Dermis microvascular lymphatic vessel endothelial cell (primary cell): ENCODE measurements at places on chromosomes 16 and 17. TPM values are rescaled to one million over a fixed set of nuclear protein-coding genes. Genes with fewer than 3 reads are reported as not detected.
A peak's percentile ranks its signal among the peaks of the same experiment; 100 is the strongest.

DNA sequence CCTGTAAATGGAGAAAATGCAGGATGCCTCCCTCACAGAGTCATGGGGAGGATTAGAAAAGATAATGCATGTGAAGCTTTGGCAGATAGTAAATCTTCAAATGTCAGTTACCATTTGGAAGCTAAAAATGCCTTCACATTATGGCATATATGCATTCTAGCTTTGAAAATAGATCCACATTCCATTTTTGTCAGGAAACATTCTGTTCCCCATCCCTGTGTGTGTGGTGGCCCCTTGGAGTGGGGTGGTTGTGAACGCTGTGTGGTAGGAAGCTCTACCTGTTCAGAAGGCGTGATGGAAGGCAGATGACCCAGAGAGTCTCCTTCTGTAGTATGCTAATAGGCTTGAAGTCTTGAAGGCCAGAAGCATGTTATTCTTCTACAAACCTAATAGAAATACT is 242.0 kb downstream of the HAPSTR1 start:
- DNase-seq: no peak

DNA sequence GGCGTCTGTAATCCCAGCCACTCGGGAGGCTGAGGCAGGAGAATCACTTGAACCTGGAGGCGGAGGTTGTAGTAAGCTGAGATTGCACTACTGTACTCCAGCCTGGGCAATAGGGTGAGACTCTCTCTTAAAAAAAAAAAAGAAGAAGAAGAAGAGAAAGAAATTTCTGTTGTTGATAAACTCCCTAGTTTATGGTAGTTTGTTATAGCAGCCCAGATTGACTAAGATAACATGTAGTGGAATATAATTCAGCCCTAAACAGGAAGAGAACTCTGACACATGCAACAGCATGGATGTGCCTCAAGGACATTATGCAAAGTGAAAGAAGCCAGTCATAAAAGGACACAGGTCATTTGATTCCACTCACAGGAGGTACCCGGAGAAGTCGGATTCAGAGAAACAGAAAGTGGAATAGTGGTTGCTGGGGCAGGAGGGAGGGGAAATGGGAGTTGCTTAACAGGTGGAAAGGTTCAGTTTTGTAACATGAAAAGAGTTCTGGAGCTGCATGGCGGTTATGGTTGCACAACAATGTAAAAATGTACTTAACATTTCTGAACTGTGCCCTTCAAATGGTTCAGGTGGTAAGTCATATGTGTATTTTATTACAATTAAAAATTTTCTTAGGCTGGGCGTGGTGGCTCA is 26.0 kb upstream of the PRM1 start:
- no peak for DNase-seq

GRCh38 chr16:65634291-65634690 is 512.4 kb upstream of the CDH11 start:
- DNase-seq: no peak

DNA sequence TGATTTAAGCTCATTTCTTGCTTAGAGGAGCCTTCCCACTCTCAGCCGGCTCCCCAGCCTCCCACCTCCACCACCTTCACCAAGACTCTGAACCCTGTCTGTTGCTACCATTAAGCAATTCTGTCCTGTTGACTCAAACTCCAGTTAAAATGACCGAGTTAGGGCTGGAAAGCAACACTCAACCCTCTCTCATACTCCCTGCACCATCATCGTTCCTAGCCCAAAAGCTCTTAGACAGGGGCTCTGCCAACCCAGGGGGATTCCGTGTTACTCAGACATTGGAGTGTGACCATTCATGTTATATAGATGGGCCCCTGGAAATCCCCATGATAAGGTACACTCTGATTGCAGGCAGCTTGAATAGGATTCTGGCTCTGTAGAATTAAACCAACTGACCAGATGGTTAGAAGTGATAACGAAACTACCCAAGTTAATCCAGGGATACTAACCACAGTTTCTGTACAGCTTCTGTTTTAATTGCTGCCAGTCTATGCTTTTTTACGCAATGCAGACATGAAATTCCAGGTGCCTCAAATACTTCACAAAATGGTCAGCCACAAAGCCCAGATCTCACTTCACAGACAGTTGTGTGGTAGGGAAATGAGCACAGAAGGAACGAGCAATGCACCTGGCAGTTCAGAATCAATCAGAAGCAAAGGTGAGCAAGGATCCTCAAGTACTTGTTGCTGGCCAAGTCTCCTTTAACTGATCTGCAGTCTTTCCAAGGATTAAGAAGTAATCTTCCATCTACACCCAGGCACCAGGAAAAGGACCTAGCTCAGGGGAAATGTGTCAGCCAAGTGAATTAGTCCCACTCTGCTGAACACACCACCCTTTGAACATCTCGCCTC is 2.1 kb downstream of the SSTR2 start:
- no peak for DNase-seq

DNA sequence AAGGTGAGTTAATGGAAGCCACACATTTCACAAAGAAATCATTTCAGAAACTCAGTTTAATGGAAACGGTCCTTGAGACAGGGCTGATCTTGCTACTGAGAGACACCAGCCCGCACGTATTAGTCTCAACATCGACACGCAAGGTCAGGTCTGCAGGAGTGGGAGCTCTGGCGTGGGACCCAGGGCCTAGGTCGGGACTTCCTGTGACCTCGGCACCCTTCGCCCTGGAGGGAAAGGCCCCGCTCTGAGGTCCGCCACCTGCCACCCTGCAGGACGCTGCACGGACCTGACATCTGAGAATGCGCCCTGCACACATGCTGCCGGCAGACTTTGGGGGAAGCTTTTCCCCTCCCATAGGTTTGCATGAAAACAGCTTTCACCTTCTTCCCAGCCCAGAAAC is 59.7 kb downstream of the LMF1 start:
- no peak for DNase-seq

DNA sequence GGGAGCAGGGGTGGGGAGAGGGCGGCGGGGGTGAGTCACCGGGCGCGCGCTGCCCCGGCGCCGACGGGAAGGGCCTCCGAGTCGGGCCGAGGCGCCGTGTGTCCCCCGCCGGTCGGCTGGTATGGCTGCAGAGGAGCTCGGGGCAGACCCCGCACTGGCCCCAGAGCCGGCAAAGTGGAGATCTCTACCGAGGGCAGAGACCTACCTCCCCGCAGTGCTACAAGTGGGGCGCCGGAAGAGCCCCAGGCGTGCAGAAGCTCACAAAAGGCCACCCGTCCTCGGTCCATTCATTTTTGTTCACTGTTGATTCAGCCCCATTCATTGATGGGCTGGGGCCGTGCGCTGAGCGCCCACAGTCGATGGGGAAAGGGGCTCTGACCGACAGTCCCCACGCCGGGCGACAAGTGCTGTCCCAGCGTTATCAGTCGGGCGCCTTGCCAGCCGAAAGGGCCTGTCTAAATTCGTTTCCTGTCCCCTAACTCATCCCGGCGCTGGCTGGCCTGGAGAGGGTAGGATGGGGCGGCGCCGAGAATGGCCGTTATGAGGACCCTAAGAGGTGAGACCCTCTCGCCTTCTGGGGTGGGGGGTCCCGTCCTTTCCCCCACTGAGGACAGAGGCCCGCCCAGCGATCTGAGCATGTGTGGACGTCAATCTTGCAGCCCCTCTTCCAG is 709 bp upstream of the ENO3 start:
- DNase-seq: peak; percentile 64

- DNase-seq: no peak
These were observed 977 bp upstream of the CA10 start for GRCh38 chr17:52159246-52160135.

DNA sequence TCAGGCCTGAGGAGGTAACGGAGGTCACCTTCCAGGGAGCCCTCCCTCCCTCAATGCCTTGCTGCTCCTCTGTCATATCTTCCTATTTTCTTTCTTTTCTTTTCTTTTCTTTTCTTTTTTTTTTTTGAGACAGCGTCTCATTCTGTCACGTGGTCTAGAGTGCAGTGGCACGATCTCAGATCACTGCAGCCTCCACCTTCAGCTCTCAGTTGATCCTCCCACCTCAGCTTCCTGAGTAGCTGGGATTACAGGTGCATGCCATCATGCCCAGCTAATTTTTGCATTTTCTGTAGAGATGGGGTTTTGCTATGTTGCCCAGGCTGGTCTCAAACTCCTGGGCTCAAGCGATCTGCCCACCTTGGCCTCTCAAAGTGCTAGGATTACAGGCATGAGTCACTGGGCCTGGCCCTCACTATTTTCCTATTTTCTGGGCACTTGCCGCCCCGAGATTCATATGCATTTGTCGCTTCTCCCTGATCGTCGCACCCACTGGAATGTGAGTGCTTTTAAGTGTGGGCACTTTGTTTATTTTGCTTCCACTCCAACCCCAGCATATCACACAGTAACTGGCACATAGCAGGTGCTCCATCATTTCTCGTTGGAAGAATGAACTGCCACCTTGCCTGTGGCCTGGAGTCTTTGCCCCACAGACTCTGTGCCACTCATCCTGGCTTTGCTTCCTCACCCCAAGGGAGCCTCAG is 31.7 kb downstream of the CPNE2 start:
- DNase-seq: no peak

GRCh38 chr17:61496957-61497653 is 44.9 kb downstream of the TBX4 start:
- no peak for DNase-seq

WNK4 gene
- 2.1 and 2.4 TPM in 2 replicates for total RNA-seq

MYH1 gene
- not detected in 2 replicates for total RNA-seq

NPIPB9 gene
- 0.77 and 1.3 TPM in 2 replicates for total RNA-seq

NSRP1 gene
- 8.1 and 11.6 TPM in 2 replicates for total RNA-seq

NAGS gene
- 2.0 and 4.9 TPM in 2 replicates for total RNA-seq
